ENCODE measurements at places on chromosomes 4 and X. TPM values are rescaled to one million over a fixed set of nuclear protein-coding genes. Genes with fewer than 3 reads are reported as not detected.

DNA sequence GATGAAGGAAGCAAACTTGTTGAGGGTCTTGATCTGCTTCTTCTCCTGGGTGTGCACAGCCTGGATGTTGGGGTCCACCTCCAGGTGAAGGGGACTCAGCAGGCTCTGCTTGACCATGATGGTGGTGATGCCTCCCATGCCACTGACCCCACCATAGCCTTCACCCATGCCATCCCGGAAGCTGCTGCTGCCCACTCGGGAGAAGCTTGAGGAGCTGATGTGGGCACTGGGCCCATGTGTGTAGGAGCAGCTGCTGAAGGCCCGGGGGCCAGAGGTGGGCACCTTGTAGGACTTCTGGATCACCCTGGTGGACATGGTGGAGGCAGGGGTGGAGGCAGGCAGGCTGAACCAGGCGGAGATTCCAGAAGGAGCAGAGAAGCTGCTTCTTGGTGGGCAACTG is 432.7 kb upstream of the DIPK2B start:
- no peak for DNase-seq
- no peak overlapping the region for H3K4me3 ChIP-seq
- no peaks in the 10 kb centered on the region for H3K4me1 ChIP-seq
- no peaks in the 10 kb centered on the region for H3K36me3 ChIP-seq

DNA sequence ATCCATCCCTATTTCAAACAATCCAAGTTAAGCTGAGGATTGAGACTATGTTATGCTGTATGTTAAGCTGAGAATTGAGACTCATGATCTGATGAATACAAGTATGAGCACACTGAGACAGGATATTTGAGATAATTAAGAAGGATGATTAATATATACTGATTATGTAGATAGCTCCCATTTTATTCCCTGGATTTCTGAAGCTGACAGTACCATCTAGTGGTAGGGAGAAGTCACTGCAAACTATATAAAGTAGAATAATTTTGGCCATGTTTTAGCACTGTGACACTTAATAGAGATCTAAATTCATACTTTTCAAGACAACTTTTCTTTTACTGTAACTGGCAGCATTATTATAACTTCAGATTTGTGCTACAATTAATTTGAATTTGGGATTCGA is 63.8 kb upstream of the HPRT1 start:
- H3K27ac ChIP-seq, result no peak overlapping the region
- H3K4me1 ChIP-seq, result no peaks in the 10 kb centered on the region
- H3K27me3 ChIP-seq, result no peaks in the 10 kb centered on the region
- DNase-seq, result no peak

- H3K4me1 ChIP-seq, result peaks cover 6% of the 10 kb centered on the region
- no peak overlapping the region for H3K27ac ChIP-seq
- H3K27me3 ChIP-seq, result no peaks in the 10 kb centered on the region
- no peak for DNase-seq
Observed at GRCh38 chrX:72081605-72082320, 50.0 kb downstream of the RTL5 start.

- no peaks in the 10 kb centered on the region for H3K27me3 ChIP-seq
- no peak overlapping the region for H3K27ac ChIP-seq
- H3K4me3 ChIP-seq, result no peak overlapping the region
- peaks cover 36% of the 10 kb centered on the region for H3K4me1 ChIP-seq
Observed at GRCh38 chr4:39635023-39635422, 3.6 kb downstream of the SMIM14 start.

BRS3 gene
- total RNA-seq, result not detected

WAS gene
- total RNA-seq, result 40.3 TPM

- no peak overlapping the region for H3K4me3 ChIP-seq
- no peak overlapping the region for H3K27ac ChIP-seq
- DNase-seq, result no peak
- H3K36me3 ChIP-seq, result no peaks in the 10 kb centered on the region
Observed at GRCh38 chrX:12401252-12401651, 263.0 kb downstream of the FRMPD4 start.

DNA sequence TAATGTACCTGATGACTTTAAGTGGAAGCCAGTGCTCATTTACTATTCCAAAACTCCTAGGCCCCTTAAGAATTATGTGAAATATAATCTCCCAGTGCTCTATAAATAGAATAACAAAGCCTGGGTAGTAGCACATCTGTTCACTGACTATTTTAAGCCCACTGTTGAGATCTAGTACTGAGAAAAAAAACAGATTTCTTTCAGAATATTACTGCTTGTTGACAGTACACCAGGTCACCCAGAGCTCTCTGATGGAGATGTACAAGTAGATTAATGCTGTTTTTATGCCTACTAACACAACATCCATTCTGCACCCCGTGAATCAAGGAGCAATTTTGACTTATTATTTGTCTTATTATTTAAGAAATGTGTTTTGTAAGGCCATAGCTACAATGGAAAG is 75.7 kb downstream of the FAM47C start:
- no peak for DNase-seq
- H3K27me3 ChIP-seq, result no peaks in the 10 kb centered on the region
- no peaks in the 10 kb centered on the region for H3K36me3 ChIP-seq

- no peak overlapping the region for H3K27ac ChIP-seq
- no peaks in the 10 kb centered on the region for H3K27me3 ChIP-seq
- no peak overlapping the region for H3K4me3 ChIP-seq
- H3K4me1 ChIP-seq, result no peaks in the 10 kb centered on the region
- no peak for DNase-seq
- no peaks in the 10 kb centered on the region for H3K36me3 ChIP-seq
Observed at GRCh38 chr4:15314974-15315373, 112.9 kb upstream of the C1QTNF7 start.

DNA sequence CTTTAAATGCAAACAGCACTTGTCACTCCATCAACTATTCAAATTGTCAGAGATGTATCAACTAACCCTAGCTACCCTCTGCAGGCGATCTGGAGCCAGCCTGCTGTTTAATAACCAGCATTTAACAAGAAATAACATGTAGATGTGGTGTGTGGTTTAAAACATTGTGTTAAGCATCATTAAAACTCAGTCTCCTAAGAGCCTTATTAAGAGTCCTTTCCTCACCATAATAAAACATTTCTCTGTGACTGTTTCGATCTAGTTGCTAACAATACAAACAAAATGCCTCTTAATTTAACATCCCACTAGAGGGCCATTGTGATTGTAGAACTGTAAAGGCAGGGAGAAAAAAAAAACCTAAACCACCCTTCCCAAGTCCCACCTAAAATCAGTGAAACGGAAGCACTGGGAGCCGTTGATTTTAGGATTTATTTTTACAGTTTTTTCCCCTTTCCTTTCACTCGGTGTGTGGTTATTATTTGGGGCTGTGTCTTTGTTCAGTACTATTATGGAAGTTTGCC is 708.6 kb downstream of the C4orf33 start:
- no peaks in the 10 kb centered on the region for H3K36me3 ChIP-seq
- H3K4me3 ChIP-seq, result no peak overlapping the region
- H3K27ac ChIP-seq, result no peak overlapping the region
- no peaks in the 10 kb centered on the region for H3K4me1 ChIP-seq

All from lower lobe of right lung (tissue), 2 donors.